ENCODE measurements at places on chromosomes 11 and 22.
A peak's percentile ranks its signal among the peaks of the same experiment; 100 is the strongest.

DNA sequence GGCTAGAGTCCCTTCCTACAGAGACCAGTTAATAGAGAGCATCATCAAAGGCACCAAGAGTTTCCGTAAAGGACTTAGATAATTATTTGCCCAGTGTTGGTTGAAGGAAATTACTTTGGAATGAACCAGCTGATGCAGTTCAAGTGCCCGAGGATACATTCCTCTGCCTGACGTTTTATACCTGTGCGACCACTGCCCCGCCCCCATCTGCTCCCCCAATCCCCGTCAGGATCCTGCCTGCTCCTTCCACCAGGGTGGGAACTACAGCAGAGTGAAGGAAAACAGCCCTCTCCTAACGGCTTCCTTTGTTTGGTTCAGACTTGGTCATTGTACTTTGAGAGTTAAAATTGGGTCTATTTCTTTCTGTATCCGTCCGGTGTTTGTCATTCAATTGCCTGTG is 761.5 kb downstream of the NTM start:
- DNase-seq = no peak

DNA sequence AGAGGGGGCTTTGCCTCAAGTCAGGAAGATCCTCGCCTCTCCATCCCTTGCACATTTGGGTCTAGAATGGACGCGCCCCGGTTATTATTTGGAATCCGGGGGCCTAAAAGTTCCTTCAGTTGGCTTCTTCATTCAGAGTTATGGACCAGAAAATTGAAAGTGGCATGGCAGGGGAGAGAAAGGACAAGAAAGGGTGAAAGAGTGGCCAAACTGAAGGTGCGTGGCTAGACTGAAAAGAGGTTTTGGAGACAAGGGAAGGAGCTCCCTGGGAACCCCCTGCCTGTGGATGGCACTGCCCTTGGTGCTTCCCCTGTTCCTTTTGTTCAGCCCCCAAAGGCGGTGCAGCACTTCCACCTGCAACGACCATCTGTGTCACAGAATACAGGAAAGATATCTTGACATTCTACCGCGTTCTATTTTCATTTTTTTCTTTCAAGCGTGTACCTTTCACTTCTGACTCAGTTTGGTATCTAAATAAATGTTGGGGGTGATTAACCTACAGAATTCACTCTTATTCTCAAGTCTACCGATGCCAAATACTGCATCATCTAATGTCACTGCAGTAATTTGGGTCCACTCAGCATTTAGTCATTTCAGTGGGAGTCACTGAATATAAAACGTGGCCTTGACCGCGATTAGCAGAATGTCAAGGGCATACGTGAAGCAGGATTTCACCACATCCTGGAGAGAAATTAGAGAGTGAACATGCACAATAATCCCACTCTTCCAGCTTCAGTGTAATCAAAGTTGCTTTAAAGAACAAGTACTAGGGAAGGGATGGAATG is 88.1 kb upstream of the ARHGAP32 start:
- DNase-seq = no peak

- peak; percentile 55 for DNase-seq
These were observed 43.6 kb upstream of the OR4B1 start for GRCh38 chr11:48172818-48173609.

GRCh38 chr22:39685336-39686177 is 115.0 kb downstream of the CACNA1I start:
- DNase-seq = no peak

DNA sequence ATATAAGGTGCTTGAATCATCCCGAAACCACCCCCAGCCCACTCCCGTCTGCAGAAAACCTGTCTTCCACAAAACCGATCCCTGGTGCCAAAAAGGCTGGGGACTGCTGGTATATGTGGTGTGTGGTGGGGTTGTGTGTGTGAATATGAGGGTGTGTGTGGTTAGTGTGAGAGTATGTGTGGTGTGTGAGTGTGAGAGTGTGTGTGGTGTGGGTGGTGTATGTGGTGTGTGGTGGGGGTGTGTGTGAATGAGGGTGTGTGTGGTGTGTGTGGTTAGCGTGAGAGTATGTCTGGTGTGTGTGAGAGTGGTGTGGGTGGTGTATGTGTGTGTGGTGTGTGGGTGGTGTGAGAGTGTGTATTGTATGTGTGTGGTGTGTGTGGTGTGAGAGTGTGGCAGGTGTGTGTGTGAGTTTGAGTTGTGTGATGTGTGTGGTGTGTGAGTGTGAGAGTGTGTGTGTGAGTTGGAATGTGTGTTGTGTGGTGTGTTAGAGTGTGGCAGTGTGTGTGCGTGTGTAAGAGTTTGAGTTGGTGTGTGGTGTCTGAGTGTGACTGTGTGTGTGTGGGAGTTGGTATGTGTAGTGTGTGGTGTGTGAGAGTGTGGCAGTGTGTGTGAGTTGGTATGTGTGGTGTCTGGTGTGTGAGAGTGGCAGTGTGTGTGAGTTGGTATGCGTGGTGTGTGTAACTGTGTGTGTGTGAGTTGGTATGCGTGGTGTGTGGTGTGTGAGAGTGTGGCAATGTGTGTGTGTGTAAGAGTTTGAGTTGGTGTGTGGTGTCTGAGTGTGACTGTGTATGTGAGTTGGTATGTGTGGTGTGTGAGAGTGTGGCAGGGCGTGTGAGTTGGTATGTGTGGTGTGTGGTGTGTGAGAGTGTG is 6.5 kb downstream of the UPK3A start:
- no peak for DNase-seq

GRCh38 chr11:31529701-31530100 is 20.1 kb downstream of the ELP4 start:
- DNase-seq = no peak

DNA sequence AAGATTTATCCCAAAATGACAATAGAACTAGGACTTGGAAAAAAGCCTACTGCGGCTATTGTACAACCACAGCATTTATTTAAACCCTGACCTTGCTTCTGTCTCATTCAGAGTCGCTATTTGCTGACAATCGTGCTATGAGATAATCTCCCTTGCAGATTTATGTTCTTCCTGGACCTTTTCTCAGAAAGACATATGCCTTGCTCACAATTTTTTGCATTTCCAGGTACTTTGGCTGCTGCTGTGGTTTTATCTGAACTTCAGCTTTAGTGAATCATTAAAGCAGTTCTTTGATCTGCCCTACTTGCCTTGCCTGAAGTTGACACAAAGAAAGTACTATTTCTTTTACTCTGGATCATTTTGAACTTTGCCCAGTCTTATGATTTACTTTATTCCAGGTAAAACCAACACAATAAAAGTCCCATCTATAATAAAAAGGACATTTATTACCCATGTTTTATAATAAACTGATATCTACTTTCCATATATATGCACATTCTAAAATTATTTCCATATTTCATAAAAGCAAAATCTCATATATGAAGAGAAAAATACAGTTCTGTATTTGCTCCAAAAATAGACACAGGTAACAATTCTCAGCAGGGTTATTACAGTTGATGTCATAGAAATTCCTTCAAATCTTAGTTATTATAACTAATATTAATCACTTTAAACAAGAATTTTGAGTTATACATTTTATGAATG is 63.4 kb upstream of the CARD18 start:
- DNase-seq = no peak

GRCh38 chr22:49097966-49098365 is 729.7 kb downstream of the BRD1 start:
- DNase-seq = no peak

DNA sequence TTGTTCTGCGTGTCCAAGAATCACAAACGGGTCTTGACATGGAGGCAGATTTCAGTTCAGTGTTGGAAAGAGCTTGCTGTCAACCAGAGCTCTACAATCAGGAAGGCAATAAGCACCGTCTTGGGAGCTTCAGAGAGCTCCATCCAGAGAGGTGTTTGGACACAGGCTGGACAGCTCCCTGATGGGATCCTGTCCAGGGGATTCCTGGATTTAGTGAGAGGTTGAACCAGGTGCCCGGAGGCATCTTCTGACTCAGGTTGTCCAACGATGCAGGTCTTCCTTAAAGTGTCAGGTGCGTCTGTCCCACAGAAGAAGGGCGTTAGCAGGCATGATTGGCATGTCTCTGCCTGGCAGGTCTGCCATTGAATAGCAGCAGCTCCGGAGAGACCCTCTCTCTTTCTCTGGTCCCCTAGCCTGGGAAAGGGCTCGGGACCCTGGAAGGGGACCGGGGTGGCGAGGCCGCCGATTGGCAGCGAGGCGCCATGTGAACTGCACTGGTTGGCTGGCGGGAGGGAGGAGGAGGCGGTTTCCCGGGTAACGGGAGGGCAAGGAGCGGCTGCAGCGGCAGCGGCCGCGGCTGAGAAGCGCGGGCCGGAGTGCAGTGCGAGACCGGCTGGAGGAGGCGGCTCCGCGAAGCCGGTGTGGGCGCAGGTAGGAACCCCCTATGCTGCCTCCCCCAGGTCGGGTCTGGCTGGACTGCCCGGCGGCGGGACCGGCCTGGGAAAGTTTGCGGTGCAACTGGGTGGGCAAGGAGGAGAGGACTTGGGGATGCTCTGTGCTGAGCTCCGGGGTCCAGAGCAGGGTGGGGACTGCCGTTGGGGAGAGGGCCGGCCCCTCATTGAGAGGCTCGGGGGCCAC is 104.1 kb upstream of the E2F8 start:
- DNase-seq = no peak

DNA sequence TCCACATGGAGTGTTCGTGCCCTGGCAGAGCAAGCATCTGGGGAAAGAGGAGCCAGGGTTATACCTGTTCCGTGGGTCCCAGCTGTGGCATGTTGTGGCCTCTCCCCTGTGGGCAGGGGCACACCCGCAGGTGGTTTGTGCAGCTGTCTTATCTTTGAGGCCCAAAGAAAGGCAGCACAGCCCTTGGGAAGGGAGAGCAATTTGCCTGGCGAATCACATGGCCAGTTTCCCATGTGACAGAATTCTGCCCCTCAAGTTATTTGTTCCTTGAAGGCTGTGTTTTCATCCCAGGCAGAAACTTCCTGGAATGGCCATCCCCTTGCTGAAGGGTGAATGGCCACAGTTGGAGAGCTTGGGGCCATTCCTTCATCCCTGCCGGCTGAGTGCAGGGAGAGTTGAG is 16.4 kb upstream of the COX8A start:
- no peak for DNase-seq

DNA sequence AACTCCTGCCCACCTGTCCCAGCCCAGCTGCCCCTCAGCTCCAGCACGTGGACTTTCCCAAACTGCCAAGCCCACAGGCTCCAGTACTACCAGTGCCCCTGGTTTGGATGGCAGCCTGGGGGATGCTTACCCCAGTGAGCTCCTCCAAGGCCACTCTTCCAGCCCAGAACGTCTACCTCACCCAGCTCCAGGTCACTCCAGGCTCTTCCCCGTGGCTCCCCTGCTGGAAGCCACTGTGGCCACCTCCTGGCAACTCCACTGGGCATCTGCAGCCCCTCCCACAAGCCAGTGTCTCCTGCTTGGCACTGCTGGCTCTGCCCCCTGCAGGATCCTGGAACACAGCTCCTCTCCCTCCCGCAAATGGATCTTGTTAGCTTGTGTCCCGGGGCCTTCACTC is 29.3 kb downstream of the LMO1 start:
- DNase-seq = no peak
